CD4-positive, alpha-beta memory T cell (primary cell): ENCODE measurements at places on chromosomes 1 and 21. TPM values are rescaled to one million over a fixed set of nuclear protein-coding genes. Genes with fewer than 3 reads are reported as not detected.

GRCh38 chr1:9027307-9027706 lies 1.1 kb upstream of the SLC2A7 start:
- no peak for DNase-seq

DNA sequence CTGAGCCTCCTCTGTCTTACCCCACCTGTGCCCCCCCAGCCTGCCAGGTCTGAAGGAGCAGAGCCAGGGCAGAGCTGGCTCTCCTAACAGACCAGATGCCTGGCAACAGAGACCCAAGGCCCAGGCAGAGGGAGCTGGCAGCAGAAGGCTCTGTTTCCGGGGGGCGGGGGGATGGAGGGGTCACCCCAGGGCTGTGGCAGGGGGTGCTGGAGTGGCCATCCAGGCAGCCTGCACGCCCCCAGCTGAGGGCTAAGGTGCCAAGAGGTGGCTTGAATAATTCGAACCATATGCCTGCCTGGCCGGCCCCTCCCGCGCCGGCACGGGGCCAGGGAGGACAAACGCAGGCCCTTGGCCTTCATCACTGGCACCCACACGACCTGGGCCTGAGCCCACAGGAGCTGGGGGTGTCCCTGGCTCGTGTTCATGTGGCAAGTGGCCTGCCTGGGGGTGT lies 16.0 kb upstream of the PLEKHG5 start:
- no peak for DNase-seq

- no peak for DNase-seq
Measured at GRCh38 chr1:82731216-82731615, 930.5 kb downstream of the ADGRL2 start.

DNA sequence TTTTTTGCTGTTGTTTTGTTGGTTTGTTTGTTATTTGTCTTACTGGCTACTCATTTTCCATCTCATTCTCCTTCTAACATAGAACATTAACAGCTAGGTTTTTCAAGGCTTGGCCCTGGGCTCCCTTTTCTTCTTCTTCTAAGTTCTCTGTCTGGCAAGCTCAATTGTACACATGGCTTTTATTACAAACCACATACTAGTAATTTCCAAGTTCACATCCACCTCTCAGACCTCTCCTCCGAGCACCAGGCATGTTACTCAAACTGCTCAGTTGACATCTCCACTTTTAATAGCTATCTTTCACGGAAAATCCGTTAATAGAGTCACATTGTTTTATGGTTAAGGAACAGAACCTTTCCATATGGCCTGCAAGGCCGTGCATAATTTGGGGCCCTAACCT lies 736.9 kb upstream of the ADAMTS5 start:
- no peak for DNase-seq

GRCh38 chr1:204407295-204407971 lies 4.2 kb downstream of the PPP1R15B start:
- no peak for DNase-seq

DNA sequence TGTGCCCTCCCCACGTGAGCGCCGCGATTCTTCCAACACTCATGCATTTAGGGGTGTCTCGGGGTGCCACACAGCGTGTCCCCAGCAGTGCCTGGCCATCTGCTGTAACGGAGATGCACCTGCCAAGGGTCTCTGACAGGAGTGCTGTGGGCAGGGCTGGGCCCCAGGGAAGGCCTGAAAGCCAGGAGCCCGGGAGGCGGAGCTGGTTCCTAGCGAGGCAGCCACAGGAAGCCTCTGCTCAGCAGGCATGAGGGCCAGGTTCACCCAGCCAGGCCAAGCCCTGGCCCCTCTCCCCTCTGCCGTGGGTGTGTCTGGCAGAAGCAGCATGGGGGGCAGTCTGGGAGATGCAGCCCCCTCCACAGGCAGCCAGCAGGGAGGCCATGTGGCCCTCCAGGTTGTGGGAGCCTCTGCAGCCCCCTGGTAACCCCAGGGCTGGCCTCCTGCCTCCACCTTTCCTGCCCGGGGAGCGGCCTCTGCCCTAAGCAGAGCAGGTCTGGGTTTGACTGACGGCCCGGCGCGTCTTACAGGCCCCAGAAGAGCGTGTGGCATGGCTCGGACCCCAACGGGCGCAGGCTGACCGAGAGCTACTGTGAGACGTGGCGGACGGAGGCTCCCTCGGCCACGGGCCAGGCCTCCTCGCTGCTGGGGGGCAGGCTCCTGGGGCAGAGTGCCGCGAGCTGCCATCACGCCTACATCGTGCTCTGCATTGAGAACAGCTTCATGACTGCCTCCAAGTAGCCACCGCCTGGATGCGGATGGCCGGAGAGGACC lies 30.4 kb downstream of the SLC19A1 start:
- DNase-seq, result no peak

DNA sequence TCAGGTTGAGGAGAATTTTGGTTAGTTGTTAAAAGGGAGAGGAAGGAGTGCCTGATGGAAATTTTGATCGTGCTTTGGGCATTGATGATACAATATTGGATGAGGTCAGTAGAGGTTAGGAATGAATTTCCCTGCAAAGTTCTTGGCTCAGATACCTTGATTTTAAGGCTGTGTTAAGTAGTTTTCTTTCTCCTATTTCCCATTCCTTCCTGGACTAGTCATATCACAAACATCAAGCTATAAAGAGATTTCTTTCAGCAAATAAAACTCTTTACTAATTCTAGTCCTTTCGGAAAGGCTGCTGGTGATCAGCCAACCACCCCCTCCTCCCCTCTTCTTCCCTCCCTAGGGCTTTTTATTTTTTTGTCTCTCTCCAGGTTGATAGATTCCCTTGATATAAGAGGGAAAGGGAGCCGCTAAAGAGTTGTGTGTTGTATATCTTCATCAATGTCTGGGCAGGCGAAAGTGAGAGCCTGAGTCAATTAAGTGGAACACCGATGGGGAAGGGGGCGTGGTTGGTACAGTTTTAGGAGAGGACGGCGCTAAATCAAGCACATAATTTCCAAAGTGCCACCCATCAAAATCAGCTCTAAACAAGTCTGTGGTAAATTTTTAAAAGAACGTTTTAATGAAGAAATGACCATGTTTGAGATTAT lies 100.1 kb upstream of the PLXNA2 start:
- no peak for DNase-seq

The NBPF3 gene
- polyA plus RNA-seq, result 4.2 TPM

The PGLYRP4 gene
- polyA plus RNA-seq, result not detected

The TSPAN1 gene
- not detected for polyA plus RNA-seq
